ENCODE measurements at places on chromosomes 11 and 22.

DNA sequence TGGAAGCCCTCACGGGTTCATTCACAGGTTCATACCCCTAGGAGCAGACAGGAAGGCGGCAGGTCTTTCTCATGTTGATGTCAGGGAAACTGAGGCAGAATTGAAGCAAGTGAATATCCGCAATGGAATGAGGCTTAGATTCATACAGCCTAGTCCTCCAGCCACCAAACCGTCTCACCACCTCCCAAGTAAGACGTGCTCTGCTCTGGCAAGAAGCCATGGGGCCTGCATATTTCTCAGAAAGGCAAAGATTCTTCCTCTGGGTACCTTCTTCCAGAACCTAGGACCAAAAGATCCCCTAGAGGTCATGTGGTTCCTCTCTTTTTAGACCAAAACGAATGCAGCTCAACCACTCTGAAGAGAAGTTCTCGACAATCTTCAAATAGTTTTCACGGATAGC is 1.7 kb downstream of the AP1B1 start:
- DNase-seq = no peak

DNA sequence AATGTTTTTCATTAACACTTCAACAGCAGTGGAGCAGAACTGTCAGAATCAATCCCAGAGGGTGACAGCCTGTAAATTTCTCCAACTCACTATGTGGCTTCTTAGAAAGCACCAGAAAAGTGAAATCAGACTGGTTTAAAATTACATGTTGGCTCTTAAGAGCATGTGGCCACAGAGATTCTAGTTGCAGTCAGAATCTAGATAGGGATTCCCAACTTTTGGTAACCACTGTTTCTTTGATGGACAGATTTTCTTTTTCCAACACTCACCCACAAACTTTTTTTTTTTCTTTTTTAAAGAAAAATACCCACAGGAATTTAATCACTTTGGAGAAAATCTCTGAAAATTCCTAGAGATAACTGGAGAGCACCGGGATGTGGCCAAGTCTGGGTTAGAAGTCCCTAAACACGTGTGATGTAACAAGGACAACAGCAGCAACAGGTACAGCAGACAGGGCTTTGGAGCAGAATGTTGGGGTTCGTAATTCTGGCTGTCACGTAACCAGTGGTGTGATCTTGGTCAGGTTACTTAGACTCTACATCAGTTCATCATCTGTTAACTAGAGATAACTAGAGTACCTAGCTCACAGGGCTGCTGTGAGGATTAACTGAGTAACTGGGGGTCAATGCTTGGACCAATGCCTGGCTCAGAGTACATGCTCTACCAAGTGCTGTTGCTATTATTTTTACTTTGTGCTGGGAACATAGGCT is 100.1 kb downstream of the NAT10 start:
- DNase-seq = no peak

DNA sequence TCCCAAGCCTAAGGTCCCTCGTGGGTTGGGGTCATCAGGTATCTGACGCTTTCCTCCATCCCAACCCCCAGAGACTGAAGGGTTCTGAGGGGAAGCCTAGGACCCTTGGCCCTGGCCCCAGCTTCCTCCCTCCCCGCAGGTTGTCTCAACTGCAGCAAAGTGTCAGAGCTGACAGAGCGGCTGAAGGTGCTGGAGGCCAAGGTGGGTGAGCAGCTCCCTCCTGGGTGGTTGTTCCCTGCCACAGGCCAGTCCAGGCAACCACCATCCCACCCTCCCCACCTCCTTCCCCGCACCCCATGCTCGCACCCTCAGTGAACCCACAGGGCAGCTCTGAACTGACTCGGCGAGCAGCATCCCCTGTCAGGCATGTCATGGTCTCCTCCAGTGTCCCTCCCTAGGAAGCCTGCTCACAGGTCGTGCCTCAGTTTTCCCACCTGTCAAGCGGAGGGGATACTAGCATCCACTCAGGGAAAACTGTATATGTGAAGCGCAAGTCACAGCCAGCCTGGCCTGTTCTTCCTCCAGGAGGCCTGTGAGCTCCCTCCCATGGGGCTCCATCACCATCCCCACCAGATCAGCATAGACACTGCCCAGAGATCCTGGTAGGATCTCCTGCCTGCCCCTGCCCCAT is 20.8 kb downstream of the EMID1 start:
- no peak for DNase-seq

- no peak for DNase-seq
Measured at GRCh38 chr11:111734101-111734953, 31.9 kb downstream of the PPP2R1B start.

DNA sequence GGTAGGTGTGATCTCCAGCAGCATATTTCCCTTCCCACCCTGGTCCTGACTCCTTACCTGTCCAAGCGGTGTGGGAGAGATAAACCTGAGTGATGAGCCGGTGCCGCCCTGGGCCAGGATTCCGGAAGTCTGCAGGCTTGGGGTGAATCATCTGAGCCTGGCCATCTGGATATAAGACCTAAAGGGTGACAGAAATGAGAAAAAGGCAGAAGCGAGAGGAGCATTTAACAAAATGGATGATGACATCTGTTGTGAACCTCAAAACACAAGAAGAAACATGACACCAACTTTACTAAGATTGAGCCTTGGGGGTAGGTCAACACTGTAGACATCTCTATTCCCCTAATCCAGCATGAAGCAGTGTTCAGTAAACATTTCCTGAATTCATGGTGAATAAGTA is 62.8 kb downstream of the AAMDC start:
- no peak for DNase-seq

Measured in activated naive CD8-positive, alpha-beta T cell treated with anti-CD3 and anti-CD28 coated beads, Interleukin-2, amount 10 ng/mL, durations not matched to agents 7 days and 5 days (primary cell).